ENCODE measurements at places on chromosomes 11 and 22. TPM values are rescaled to one million over a fixed set of nuclear protein-coding genes. Genes with fewer than 3 reads are reported as not detected.

MCM5 gene
- total RNA-seq = 80.9 TPM

TMX2 gene
- total RNA-seq = 51.0 TPM

EFCAB6 gene
- total RNA-seq = 0.69 TPM

PARVG gene
- total RNA-seq = 0.90 TPM

IGSF22 gene
- 0.74 TPM for total RNA-seq

- no peak overlapping the region for H3K27ac ChIP-seq
- DNase-seq = no peak
- H3K4me1 ChIP-seq = peaks cover 34% of the 10 kb centered on the region
These were observed 51.9 kb upstream of the MN1 start for GRCh38 chr22:27853424-27853823.

DNA sequence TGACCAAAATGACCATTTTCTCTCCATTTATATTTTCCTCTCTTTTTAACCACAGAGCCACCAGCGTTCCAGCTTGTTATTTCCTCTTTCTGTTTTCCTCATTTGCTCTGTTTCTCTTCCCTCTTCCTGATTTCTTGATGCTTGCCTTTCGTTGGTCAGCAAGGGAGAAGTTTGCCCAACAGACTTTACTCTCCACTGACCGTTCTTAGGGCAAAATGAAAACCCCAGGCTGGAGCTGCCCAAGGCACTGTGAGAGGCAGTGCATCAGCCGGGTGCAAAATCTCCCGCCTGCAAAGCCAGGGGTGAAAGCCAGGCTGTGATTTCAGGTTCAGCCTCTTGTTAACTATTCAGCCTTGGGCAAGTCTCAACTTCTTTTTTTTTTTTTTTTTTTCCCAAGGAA is 26.1 kb upstream of the APLP2 start:
- peaks cover 5% of the 10 kb centered on the region for H3K27me3 ChIP-seq
- peak overlapping the region; percentile 33 for H3K27ac ChIP-seq
- H3K36me3 ChIP-seq = no peaks in the 10 kb centered on the region
- H3K4me3 ChIP-seq = no peak overlapping the region
- no peak for DNase-seq
- H3K4me1 ChIP-seq = peaks cover 5% of the 10 kb centered on the region

GRCh38 chr11:27621405-27622161 is 78.7 kb downstream of the BDNF start:
- H3K4me3 ChIP-seq = no peak overlapping the region
- no peak for DNase-seq
- H3K36me3 ChIP-seq = no peaks in the 10 kb centered on the region
- H3K27ac ChIP-seq = no peak overlapping the region

DNA sequence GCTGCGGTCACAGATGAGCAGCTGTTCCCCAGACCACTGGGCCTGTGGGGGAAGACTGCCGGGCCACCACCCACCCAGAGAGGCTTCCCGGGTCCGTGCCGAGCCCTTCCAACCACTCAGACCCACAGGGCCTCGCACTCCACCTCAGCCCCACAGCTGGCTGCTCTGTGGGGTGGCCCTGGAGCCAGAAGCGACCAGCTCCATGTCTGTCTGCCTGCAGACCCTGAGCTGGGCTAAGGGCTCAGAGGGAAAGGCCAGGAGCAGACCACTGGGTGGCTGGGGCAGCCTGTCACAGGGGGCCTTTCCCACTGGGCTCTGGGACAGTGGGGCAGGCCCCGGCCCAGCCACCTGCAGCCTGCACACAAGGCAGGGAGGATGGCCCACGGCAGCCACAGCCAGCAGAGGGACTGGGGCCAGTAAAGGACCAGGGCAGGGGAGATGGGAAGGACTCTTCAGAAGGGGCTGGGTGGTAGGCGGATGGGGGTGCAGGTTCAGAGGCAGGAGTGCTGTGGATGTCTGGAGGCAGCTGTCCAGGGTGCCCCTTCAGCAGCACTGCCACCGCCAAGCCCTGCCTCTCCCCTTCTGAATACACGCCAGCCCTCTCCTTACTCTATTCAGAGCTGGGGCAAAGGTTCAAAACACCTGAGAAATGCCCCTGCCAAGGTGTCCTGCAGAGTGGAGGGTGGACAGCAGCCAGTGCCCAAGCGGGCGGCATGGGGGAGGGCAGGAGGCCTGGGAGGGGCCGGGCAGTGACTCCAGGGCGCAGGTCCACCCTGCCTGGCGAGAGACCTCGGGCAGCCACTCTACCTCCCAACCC is 32.2 kb downstream of the GNB1L start:
- H3K4me3 ChIP-seq = no peak overlapping the region
- H3K27ac ChIP-seq = no peak overlapping the region
- peak; percentile 3 for DNase-seq

DNA sequence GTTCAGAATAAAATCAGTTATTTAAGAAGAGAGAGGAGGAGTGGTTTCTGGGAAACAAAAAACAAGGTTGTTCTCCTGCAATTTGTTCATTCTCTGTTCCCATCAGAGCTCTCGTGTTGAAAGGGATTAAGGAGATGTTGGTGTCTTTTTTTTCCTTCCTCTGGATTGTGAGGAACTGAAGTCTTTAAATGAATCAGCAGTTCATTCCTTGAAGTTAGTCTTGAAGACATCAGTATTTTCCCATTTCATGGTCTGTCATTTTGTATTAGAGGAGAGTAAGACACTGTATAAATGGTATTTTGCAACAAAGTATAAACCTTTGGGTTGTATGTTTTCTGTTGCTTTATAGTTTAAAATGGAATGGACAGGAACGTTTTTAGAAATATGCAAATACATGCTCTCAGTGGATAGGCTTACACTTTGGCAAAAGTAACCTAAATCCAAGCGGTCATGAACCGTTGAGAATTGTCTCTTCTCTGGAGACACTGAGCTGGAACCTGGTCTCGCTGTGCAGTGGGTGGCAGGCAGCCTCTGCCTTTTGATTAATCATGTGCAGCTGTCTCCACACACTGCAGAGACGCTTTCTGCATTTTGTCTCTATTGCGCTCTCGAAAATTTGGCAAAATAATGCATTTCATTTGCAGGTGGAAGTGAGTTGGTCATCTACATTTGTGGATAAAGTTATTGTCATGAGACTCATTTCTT is 33.0 kb downstream of the SAMM50 start:
- no peak overlapping the region for H3K4me3 ChIP-seq
- no peak for DNase-seq
- H3K36me3 ChIP-seq = peaks cover 12% of the 10 kb centered on the region
- no peaks in the 10 kb centered on the region for H3K4me1 ChIP-seq
- peaks cover 3% of the 10 kb centered on the region for H3K27me3 ChIP-seq

Measured in endothelial cell (in vitro differentiated cells).